CD4-positive, CD25-positive, alpha-beta regulatory T cell (primary cell): ENCODE measurements at places on chromosomes 6 and 20.
A peak's percentile ranks its signal among the peaks of the same experiment; 100 is the strongest.

DNA sequence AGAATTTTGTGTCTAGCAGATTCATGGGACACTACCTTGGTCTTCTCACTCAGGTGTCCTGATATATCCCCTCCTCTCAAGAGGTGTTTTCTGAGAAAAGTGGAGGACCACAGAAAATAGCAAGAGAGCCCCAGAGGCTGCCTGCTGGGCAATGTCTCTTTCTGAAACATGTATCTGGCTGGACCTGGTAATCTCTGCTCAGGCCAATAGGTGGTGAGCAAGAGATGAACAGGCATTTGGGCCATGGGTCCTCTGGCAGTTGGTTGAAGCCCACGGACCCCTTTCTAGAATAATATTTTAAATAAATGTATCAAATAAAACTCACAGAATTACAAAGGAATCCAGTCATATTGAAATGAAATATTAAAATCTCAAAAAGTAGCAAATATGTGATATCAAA lies 8.8 kb upstream of the THBD start:
- no peak for DNase-seq

DNA sequence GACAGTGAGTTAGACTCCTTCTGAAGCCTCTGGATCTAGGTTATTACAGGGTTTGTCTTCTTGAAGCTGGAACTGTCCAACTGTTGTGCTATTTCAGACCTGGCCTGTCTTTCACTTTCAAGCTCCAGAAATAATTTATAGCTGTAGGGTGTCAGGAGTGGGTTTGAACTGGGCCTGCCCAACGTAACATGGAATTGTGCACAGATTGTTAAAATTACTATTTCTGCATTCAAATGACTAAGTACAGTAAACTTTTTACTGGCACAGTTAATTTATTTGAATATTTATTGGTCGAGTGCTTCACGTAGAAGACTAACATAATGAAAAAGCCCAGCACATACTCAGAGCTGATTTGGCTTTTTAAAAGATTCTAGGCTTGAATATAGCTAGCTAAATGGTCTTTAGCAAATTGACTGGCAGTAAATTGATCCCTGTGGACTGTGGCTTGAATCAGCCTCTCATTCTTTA lies 74.3 kb downstream of the ARID1B start:
- DNase-seq, result no peak

DNA sequence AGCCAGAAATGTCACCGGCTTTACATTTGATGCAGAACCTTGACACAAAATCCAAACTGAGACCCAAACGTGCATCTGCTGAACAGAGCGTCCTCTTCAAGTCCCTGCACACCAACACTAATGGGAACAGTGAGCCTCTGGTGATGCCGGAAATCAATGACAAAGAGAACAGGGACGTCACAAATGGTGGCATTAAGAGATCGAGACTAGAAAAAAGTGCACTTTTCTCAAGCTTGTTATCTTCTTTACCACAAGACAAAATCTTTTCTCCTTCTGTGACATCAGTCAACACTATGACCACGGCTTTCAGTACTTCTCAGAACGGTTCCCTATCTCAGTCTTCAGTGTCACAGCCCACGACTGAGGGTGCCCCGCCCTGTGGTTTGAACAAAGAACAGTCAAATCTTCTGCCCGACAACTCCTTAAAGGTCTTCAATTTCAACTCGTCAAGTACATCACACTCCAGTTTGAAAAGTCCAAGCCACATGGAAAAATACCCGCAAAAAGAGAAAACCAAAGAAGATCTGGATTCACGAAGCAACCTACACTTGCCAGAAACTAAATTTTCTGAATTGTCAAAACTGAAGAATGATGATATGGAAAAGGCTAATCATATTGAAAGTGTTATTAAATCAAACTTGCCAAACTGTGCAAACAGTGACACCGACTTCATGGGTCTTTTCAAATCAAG lies 108.4 kb downstream of the RTN4IP1 start:
- peak; percentile 80 for DNase-seq

DNA sequence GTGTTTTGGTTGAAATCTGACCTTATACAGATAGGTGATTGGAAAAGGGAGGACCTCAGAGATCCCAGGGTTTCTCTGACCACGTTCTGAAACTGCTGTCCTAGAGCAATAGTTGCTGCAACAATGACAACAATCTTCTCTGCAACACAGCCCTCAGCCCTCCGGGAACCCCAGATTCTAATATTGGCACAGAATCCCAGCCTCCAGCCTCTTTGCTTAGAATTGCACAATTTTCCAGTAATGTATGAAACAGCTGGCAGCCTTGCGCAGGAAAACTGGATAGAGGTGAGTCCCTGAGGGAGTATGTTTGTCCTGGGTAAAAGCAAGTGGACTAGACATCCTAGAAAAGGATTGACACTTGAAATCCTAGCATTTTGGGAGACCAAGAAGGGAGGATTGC lies 30.4 kb upstream of the PNRC1 start:
- no peak for DNase-seq

- no peak for DNase-seq
Measured at GRCh38 chr6:113450061-113450465, 407.1 kb upstream of the MARCKS start.

DNA sequence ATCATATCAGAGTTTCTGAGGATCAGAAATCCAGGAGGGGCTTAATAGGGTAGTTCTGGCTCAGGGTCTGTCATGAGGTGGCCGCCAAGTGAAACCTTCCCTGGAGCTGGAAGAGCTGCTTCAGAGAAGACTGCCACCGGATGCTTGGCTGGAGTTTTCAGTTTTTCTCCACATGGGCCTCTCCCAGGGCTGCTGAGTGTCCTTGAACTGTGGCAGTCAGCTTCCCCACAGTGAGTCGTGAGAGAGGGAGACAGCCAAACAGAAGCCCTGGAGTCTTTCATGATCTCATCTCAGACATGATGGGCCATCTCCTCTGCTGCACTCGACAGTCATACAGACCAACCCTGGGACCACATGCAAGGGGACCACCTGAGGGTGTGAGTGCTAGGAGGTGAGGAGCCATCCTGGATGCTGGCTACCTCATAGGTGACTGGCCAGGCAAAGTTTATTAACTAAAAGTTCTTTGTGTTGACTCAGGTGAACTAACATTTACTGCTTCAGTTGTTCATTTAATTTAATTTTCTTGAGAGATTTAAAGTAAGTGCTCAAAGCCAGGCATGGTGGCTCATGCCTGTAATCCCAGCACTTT lies 71.5 kb downstream of the SHLD1 start:
- no peak for DNase-seq

DNA sequence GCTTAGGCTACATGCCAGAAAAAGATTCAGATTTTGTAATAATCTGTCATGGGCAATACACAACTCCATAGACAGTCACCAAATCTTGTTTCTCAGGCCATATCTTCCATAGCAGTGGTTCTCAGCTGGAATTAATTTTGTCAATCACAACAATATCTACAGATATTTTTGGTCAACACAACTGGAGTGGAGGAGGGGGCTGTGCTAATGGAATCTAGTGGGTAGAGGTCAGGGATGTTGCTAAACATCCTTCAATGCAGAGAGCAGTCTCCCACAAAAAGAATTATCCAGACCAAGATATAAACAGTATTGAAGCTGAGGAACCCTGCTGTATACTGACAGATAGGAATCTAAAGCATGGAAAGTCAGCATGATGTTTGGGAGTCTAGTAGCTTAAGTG lies 174.6 kb downstream of the UBE3D start:
- no peak for DNase-seq

DNA sequence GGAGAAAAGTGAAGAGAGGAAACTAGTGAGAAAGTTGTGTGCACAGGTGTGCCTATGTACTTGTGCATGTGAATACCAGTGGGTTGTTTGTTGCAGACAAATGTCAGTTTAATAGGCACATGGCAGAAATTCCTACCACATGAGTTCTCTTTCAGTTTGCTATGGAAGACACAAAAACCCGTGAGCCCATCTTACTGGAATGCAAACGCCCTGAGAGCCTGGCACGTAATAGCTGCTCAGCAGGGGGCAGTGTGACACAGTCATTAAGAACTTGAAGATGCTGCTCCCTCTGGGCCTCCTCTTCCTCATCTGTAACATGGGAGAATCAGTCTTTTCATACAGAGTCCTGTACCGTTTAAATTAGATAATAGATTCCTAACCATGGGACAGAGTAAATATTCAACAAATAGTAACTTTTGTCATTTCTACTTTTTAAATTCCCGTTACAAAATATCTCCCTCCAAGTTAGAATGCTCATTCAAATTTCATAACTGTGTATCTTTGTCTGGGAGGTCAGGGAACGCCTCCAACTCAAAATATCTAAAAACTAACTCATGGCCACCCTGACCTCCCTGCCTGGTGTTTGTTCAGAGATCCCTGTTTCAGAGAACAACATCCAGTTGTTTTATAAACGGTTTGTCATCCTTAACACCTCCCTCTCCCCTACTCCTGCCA lies 802.9 kb downstream of the MAFB start:
- DNase-seq, result no peak

GRCh38 chr6:21478883-21479539 lies 114.5 kb upstream of the SOX4 start:
- no peak for DNase-seq

GRCh38 chr20:49636447-49636846 lies 68.5 kb upstream of the PTGIS start:
- DNase-seq, result no peak

DNA sequence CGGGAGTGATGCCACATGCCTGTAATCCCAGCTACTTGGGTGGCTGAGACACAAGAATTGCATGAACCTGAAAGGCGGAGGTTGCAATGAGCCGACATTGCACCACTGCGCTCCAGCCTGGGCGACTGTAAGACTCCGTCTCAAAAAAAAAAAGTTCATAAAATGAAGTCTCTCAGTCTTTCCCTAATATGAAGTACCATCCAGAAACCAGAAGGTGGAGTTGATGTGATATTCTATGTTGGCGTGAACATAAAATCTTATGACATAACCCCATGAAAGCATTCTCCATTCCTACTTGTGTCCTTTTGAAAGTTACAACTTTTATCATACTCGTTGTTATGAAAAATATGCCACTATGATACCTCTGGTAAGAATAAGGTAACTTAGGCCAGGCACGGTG lies 5.7 kb downstream of the SOD2 start:
- no peak for DNase-seq

DNA sequence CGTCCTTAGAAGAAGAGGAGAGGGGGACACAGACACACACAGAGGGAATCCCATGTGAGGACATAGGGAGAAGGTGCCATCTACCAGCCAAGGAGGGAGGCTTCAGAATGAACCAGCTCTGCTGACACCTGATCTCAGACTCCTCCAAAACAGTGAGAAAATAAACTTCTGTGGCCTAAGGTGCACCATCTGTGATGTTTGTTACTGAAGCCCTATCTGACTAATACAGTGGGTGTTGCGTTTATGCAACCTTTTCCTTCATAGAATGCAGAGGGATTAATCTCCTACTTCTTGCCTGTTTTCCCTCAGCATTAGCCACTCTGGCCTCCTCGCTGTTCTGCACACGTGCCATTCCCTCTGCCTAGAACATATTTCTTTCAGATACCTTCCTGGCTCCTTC lies 81.5 kb upstream of the EDN1 start:
- DNase-seq, result no peak

DNA sequence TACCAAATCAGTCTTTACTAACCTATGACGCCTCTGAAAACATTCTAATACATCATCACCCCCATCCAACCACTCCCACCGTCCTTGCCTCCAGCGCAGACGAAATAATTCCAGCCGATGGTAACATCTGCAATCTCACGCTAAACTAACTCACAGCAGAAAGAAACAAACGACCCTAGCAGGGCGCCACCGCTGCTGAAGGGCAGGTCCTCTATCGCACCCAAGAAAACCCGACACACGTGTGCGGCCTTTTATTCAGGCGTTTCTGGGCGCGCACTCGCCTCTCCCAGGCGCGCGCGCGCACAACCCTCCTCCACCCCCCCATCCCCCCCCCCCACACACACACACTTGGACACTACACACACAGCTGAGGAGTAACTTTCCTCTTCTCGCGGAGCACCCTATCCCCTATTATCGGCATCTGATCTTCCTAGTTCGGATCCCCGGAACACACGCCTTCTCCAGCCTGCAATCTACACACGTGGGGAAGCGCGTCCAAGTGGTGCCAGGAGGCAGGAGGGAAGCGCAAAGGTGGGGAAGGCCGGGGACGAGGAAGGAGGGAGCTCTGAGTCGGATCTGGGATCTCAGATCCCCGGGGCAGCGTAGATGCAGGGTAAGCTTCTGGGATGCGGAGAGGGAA lies 1.4 kb downstream of the GFOD1 start:
- DNase-seq, result no peak
